ENCODE measurements at places on chromosomes 4 and X. TPM values are rescaled to one million over a fixed set of nuclear protein-coding genes. Genes with fewer than 3 reads are reported as not detected.

The USP51 gene
- total RNA-seq = 2.5 TPM

DNA sequence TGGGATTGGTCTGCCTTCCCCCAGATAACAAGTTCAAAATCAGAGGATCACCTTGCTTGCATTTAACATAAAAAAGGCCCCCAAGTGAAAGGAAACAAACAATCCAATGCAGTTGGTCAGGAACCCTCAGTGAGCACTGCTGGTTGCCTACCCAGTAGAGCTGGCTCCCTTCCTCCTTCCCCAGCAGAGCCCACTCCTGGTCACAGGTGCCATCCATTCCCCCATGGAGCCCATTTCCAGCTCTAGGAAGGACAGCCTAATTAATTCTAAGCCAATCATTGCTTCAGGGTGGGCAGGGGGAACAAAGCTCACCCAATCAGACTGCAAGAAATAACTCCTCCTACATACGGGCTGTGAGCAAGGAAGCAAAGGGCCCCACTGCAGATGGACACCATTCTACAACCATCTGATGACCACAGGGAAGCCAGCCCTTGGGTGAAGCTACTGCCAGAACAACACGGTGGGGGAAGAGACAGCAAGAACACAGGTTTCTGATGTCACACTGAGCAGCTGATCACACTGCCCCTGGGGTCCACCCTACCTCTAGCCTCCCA lies 86.5 kb downstream of the SH3KBP1 start:
- no peaks in the 10 kb centered on the region for H3K4me1 ChIP-seq
- no peak for DNase-seq
- H3K27me3 ChIP-seq = peaks cover 4% of the 10 kb centered on the region
- no peak overlapping the region for H3K27ac ChIP-seq
- no peak overlapping the region for H3K4me3 ChIP-seq

- DNase-seq = no peak
- H3K27me3 ChIP-seq = no peaks in the 10 kb centered on the region
- H3K4me1 ChIP-seq = peaks cover 11% of the 10 kb centered on the region
- no peaks in the 10 kb centered on the region for H3K36me3 ChIP-seq
- no peak overlapping the region for H3K27ac ChIP-seq
- H3K4me3 ChIP-seq = no peak overlapping the region
Measured at GRCh38 chr4:181823645-181824044, 419.6 kb upstream of the TENM3 start.

DNA sequence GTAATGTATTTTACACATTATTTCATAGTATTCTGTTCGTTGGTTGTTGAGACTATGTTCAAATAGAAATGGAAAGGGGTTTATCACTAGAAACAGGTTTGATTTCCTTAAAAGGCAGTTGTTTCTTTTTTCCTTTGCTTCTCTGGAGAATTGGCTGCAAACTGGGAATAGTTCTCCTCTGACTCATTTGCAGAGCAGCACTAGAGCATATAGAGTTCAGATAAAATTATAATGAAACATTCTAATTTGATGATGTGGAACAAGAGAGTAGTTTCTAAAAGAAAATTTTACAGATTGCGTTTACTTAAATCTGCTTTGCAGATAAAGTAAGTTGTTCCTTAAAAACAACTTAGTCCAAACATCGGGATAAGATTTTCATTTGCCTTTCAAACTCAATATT lies 29.7 kb downstream of the SYNPO2 start:
- H3K27ac ChIP-seq = no peak overlapping the region
- peaks cover 10% of the 10 kb centered on the region for H3K4me1 ChIP-seq
- no peak overlapping the region for H3K4me3 ChIP-seq
- DNase-seq = no peak
- H3K36me3 ChIP-seq = no peaks in the 10 kb centered on the region

DNA sequence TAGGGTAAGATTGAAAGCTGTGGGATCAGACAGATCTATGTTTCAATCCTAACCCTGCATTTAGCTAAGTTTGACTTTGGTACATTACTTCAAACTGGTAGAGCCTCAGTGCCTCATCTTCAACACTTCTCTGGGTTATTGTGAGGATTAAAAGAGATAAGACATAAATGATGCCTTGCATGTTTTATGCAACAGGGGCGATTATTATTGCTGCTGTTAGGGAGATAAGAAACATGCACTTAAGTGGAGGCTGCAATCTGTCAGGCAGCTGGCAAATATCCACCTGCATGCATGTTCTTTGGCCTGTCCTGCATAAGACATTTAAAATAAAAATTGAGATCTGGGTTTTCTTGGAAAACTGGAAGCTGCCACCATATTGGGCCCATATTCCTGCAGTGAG lies 24.6 kb downstream of the UNC5C start:
- DNase-seq = no peak
- H3K4me3 ChIP-seq = no peak overlapping the region
- H3K27me3 ChIP-seq = no peaks in the 10 kb centered on the region

- peaks cover 16% of the 10 kb centered on the region for H3K27me3 ChIP-seq
- H3K4me3 ChIP-seq = no peak overlapping the region
- H3K4me1 ChIP-seq = no peaks in the 10 kb centered on the region
- no peak for DNase-seq
Measured at GRCh38 chrX:120358737-120359456, 3.0 kb upstream of the ATP1B4 start.

- H3K4me3 ChIP-seq = no peak overlapping the region
- no peak for DNase-seq
- H3K36me3 ChIP-seq = no peaks in the 10 kb centered on the region
- H3K27me3 ChIP-seq = peaks cover 7% of the 10 kb centered on the region
- no peaks in the 10 kb centered on the region for H3K4me1 ChIP-seq
Measured at GRCh38 chrX:83260288-83260687, 247.8 kb upstream of the POU3F4 start.
